ENCODE measurements at places on chromosomes 3 and 15.

GRCh38 chr15:58269455-58270414, 131.6 kb downstream of the AQP9 start:
- DNase-seq: no peak

DNA sequence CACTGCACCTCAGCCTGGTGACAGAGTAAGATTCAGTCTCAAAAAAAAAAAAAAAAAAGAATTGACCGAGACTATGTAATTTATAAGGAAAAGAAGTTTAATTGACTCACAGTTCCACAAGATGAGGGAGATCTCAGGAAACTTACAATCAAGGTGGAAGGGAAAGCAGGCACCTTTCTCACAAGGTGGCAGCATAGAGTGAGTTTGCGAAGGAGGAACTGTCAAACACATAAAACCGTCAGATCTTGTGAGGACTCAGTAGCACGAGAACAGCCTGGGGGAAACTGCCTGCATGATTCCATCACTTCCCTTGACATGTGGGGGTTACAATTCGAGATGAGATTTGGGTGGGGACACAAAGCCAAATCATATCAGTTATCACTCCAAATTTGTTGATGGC, 380.9 kb downstream of the EDEM1 start:
- no peak for DNase-seq

- DNase-seq: no peak
Observed at GRCh38 chr3:188390343-188390718, 236.4 kb downstream of the LPP start.

- no peak for DNase-seq
Observed at GRCh38 chr3:107739227-107739626, 216.5 kb downstream of the BBX start.

GRCh38 chr3:77014226-77014625, 25.7 kb upstream of the ROBO2 start:
- DNase-seq: no peak

- no peak for DNase-seq
Observed at GRCh38 chr3:170012683-170013400, 25.0 kb upstream of the GPR160 start.

DNA sequence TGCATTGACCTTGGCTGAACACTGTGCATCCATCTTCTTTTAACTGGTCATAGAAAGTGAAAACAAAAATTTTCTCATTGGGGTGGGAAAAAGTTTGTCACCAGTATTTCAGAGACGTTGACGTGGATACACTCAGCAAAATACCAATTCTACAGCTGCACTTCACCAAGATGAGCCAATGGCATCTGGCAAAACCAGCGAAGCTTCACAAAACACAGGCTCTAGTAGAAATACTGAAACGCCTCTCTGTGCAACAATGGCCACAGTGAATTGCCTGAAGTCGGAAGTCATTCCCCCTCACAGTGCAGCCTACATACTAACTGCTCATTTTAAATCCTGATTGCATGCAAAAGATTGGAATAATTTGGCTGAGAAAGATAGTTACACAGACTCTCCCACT, 17.0 kb downstream of the PCYT1A start:
- DNase-seq: no peak

DNA sequence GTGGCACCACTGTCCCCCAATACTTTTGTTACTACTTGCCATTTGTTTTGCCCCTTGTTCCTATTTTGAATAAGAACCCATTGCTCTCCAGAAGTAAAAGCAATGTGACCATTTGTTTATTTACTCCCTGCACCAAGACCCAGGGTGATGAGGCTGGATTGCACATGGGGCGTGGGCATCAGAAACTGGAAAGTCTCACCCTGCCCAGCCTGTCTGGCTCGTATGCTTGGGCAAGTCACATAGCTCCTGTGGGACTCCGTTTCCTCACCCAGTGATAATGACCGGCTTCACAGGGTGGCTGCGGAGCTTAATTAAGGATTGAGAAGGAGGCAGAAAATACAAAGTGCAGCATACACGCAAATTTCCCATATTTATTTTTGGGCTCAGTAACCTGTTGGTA, 167.7 kb upstream of the ICE2 start:
- DNase-seq: no peak

DNA sequence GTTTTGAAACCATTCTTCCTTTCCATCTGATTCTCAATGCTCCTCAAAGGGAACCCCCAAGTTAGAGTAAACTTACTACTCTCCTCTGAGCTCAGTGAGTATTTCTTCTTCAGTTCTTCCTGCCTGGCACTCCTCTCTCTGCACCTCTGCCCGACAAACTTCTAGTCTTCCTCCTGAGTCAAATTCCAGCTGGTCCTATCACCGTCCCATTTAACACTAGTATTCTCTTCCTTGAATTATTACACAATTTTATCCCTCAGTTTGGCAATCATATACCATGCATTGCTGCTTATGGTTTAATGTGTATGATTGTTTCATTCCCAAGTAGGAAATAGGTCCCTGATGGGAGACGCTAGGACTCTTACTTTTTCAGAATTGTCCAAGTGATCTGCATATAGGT, 279.7 kb downstream of the MECOM start:
- DNase-seq: no peak

DNA sequence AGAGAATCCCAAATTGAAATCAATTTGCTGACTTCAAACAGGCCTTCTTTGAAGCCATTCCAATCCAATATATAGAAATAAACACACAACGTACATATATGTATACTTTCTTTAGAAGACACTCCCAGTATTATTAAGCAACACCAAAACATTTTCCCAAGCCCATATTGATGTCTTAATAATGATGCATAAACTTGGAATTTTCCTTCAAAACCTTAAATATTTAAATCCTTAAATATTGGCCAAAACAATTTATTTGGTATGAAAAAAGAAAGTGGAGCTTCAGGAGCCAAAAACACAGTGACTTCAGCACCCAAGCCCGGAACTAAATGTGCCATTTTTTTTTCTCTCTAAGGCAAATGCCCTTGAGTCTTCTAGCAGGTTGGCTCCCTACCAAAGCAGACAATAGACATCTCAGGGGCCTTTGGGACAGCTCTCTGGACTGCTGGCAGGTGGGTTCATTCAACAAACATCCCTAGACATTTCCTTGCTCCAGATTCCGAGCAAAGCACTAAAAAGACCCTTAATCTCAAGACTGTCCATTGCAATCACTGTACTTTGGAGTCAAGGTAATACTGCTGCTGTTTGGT, 384.7 kb downstream of the NTRK3 start:
- DNase-seq: no peak

GRCh38 chr15:65066001-65066634, 1.7 kb downstream of the RASL12 start:
- no peak for DNase-seq

DNA sequence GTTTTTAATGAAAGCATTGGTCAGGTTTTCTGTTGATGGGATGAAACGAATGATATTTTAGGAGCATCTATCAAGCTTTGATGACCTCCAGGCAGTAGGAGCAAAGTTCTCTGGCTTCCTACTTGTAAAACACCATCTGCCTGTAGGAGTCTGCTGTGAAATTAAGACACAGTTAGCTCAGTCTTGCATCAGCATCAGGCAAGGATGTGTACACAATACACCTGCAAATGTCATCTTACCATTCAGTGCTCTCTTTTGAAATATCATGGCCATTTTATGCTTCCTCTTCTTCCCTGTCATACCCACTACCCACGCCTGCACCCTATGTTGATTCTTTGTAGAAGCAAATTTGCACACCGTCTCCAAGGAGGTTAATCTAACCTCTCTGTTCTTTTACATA, 38.2 kb downstream of the B3GALNT1 start:
- DNase-seq: no peak

DNA sequence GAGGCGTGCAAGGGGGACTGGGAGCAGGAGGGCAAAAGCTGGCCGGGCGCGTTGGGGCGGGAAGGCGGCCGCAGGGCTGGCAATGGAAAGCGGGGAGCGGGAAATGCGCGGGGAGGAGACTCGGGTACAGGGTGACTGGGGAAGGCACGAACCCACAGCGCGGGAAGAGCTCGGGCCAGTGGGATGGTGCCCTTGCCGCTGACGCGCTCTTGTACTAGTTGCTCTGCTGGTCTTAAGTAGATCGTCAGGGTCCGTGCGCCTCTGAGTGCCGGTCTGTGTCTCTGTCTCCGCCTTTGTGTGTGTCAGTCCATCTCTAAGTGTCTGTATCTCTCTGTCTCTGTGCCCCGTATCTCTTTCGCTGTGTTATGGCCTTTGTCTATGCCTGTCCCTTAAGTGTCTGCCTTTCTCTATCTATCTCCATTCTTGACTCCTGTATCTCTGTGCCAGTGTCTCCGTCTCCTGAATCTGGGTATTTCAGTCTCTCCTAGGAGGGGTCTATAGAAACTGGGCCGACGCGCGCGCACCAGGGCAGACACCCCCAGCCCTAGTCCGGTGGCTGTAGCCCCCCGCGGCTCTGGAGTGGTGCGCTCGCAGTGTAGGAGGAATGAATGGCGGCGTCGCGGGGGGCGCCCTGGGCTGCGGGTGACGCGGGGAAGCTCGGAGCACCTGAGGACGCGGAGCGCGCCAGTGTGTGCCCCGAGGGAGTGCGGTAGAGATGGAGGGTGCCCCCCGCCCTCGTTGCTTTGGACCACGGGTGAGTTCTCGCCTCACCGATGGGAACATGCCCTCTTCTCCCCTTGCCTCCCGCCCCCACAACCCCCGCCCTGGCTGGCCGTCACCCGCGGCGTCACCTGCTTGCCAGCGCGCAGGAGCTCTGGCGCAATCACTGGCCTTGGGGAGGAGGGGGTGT, 756 bp upstream of the CAMK2N2 start:
- no peak for DNase-seq

- DNase-seq: peak; percentile 17
Observed at GRCh38 chr3:14467814-14468620, 65.6 kb downstream of the SLC6A6 start.

GRCh38 chr15:63726491-63726890, 107.3 kb downstream of the HERC1 start:
- no peak for DNase-seq

- peak; percentile 40 for DNase-seq
Observed at GRCh38 chr3:15858547-15859506, 61.0 kb upstream of the ANKRD28 start.

DNA sequence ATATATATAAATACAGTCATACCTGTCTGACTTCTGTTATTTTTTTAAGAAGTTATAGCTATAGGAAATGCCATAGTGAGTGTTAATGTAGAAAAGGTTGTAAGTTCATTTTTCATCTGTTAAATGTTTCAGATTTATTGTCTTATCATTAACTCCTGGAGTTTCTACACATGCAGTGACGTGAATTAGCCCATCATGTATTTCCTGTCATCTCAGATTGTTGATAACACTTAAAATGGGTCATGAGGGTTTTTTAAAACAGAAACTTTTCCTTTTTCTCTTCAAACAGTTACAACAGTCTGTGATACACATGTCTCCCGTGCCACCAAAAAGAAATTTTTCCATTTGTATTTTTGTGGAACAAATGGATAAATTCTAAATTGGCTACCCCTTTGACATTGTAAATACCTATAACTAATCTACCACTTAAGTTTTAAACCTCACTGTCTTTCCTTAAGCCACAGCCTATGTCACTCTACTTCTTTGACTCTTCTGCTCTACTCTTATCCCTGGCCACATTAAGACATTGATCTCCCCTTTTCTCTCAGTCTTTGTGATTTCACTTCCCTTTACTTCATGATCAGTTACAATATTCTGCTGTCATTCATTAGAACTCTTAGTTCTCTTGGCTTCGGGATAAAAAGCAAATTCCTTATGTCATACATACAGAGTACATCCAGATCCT, 89.1 kb downstream of the NEO1 start:
- DNase-seq: no peak

DNA sequence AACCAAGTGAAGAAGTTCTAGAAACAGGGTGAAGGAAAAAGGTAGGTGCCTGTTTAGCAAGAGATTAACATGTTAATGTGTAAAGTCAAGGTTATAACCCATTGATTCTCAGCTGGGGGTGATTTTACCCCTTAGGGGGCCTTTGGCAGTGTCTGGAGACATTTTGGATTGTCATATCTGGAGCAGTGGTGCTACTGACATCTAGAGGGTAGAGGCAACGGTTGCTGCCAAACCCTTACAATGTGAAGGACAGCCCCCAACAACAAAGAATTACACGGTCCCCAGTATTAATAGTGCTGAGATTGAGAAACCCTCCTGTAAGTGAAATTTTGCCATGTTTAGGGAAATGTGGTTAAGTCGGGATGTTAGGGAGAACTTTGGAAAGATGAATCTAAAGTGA, 74.7 kb downstream of the CRYBG3 start:
- DNase-seq: no peak

DNA sequence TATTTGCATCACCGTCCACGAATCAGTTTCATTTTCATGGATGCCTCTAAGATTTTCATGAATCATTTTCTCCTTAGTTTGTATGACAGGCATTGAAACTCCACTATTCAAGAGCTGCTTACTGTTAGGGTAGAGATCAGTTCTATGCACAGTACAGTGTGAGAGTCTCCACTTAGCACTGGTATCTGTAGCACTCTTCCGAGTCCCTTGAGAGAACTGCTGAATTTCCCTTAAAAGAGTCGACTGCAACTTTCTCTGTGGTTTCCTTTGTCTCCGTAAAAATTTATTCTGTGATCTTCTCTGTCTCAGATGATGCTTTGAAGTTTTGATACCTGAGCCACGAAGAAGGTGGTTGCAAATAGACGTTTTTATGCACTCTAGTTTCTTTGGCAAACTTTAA, 14.8 kb downstream of the GTPBP8 start:
- no peak for DNase-seq

GRCh38 chr15:27820232-27820631, 278.9 kb downstream of the OCA2 start:
- DNase-seq: no peak

DNA sequence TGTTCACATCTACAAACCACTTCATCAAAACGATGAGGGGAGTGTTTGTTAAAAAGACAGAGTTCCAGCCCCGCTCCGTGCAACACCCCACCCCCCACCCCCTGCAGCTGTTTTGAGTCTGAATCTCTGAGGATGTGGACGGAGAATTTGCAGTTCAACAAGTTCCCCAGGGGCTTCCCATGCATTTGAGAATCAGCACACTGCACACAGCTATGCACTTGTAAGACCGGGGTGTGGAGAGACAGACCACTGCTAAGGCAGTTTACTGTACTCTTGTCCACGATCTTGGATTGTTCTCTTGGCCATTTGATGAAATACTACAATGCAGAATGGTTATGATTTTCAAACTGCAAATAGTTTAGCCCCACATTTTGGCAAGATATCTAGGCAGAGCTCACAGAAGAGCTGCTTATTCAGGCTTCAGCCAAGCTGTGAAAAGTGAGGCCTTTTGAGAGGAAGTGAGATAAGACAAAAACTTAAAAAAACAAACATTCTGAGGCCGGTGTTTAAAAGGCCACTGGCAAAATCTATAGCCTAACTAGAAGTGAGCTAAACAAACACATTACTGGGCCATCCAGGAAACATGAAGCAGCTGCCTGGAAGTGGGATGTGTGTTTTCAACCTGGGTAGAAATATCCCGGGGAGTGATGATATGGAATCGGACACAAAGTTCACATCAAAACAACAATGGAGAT, 308.2 kb upstream of the ADAMTS9 start:
- DNase-seq: no peak

- no peak for DNase-seq
Observed at GRCh38 chr3:165133188-165133899, 55.0 kb upstream of the SI start.
